ENCODE measurements at places on chromosomes 7 and 10.

DNA sequence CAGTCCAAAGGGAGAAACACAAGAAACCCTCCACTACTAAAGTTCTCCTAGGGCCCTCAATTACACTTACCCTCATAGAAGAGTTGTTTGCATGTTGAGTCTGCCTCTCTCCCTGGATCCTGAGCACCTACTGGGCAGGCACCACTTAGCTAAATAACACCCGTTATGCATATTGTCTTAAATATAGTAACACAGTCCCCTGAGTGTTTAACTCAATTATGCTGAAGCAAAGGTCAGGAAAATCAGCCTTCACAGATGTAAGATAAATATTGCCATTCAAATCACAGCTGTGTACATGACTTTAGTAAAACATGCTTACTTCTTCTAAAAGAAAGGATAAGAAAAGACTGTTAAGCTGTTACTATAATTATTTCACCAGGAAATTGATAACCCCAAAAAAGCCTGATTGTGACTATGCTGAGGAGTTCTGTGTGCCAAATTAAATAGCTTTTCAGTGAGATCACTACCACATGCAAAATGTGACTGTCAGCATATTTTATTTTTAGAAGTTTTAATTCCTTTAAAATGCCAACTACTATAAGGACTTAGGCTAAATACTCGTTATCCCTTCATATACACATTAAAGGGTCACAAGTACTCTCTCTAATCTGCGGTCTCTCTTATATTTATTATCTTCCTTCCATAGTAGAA is 733.9 kb upstream of the PHF14 start:
- DNase-seq, result no peak

GRCh38 chr7:48875045-48875916 is 49.1 kb upstream of the CDC14C start:
- no peak for DNase-seq

DNA sequence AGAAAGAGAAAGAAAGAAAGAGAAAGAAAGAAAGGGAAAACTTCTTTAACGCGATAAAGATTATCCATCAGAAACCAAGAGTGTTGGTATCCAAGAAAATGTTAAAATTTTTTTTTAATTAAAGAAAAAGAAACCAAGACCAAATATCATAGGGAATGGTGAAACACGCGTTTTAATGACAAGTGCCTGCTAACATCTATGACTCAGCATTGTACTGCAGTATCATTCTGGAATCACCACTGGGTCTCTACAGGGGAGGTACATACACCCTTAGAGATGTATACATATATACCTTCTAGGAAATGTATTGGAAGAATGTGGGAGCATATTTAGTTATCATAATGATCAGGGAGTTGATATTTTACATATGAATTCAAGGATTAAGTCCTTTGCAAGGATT is 32.1 kb upstream of the PIK3AP1 start:
- DNase-seq, result no peak

- no peak for DNase-seq
Observed at GRCh38 chr7:36626111-36626510, 98.2 kb downstream of the AOAH start.

GRCh38 chr7:1041551-1042491 is 2.5 kb upstream of the GPR146 start:
- no peak for DNase-seq

DNA sequence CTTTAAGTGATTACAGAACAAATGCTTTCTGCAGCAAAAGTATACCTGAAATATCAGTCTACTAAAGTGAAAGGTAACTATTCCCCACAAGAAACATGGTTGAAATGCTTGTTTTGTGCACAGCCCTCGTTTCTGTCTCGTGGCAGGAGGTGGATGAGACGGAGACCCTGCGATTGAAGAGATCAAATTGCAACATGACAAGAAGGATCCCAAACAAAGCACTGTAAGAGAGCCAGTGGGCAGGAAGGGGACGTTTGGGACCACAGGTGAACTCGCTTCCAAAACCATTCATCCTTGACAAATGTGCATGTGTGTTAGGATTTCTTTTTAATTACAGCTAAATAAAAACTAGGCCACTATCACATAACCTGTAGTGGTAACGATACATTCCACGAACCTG is 192.6 kb downstream of the CCSER2 start:
- DNase-seq, result no peak

GRCh38 chr10:12605580-12606405 is 256.4 kb downstream of the CAMK1D start:
- peak; percentile 20 for DNase-seq

GRCh38 chr10:47127188-47127785 is 172.7 kb upstream of the GDF10 start:
- no peak for DNase-seq

DNA sequence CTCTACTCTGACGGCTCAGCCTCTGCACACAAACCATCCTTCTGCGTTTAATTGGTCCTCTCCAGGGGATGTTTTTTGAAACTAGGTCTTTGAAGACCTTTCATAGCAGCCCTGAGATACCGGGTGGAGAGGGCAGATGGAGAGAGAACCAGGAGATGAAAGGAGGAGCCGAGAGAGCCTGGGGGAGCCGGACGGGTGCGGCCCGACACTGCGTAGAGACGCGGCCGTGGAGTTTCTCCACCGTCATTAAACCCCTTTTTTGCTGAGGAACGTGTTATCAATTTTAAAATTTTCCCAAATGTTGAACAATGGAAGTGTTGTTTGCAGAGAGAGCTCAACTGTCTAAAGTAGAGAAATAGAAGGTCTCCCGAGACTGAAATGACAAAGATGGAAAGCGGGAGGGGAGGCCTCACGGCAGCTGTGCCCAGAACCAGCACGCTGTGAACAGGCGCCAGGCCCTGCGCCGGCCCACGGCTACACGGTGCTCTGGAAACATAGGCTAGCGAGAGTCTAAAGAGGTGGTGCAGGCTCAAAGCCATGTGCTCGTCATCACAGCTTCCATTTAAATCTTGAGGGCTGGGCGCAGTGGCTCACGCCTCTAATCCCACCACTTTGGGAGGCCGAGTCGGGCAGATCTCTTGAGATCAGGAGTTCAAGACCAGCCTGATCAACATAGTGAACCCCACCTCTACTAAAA is 307.0 kb downstream of the PTPRN2 start:
- DNase-seq, result no peak

DNA sequence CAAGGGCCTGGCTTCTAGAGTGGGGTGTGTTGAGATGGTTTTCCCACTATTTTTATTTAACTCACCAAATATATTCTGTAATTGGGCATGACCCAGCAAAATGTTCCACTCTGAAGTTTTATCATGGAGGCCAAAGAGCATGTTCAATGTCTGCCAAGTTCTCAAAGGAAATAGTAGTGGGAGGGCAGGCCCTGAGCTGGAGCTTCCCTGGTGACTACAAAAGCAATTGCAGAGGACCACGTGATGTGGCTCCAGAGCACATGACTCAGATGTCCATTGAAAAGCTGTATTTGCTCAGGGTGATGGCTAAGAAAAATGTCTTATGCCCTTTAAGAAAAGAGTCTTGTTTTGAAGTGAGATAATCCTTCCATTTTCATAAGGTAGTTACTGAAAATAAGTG is 1024.8 kb downstream of the LRMDA start:
- no peak for DNase-seq

GRCh38 chr7:7761340-7761973 is 43.0 kb upstream of the RPA3 start:
- no peak for DNase-seq

- no peak for DNase-seq
Observed at GRCh38 chr7:11642276-11642675, 189.7 kb downstream of the THSD7A start.

- DNase-seq, result no peak
Observed at GRCh38 chr10:117609796-117610170, 67.2 kb downstream of the EMX2 start.

DNA sequence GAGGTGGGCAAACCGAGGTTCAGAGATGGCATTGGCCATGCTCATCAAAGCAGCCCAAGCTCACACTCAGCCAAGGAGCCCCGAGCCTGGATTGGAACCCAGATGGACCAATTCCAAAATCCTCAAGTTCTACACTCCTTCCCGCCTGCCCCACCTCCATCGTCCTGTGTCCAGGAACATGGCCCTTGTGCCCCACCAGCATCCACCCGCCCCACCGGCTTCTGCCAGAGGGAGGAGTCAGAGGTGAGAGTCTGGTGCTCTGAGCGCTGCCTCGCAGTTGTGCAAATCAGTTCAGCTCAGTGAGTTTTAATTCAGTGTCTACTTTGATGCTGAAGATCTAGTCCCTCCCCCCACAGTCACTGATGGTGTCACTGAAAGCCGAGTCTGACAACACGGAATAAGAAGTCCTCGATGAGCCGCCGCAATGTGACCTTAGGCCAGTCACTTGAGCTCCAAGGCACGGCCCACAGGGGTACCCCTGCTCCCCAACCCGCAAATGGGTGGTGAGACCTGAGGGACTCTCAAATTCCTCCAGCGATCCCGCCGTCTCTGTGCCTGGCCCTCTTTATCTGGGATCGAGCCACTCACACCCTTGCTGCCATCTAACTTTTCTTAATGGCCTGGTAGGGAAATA is 26.3 kb downstream of the PRKAG2 start:
- DNase-seq, result no peak

GRCh38 chr7:46755120-46756034 is 826.5 kb downstream of the TNS3 start:
- no peak for DNase-seq

- DNase-seq, result no peak
Observed at GRCh38 chr10:82981137-82981723, 1106.2 kb downstream of the NRG3 start.

DNA sequence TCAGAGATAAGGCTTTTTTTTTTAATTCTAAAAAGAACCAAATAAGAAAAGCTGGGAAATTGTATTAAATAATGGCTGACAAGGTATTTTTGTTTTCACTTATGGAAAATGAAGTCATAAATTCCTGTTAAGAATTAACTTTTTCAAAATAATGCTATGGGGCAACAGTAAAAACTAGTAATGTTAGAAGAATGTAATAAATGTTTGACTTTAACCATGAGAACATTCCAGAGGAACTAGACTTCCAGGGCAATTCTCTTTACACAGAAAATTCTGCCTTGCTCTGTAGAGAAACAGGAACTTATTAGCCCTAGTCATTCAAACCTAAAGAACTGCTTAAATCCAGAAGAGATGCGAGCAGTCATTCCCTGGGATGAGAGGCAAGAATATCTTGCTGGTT is 571.1 kb downstream of the IPMK start:
- DNase-seq, result no peak

DNA sequence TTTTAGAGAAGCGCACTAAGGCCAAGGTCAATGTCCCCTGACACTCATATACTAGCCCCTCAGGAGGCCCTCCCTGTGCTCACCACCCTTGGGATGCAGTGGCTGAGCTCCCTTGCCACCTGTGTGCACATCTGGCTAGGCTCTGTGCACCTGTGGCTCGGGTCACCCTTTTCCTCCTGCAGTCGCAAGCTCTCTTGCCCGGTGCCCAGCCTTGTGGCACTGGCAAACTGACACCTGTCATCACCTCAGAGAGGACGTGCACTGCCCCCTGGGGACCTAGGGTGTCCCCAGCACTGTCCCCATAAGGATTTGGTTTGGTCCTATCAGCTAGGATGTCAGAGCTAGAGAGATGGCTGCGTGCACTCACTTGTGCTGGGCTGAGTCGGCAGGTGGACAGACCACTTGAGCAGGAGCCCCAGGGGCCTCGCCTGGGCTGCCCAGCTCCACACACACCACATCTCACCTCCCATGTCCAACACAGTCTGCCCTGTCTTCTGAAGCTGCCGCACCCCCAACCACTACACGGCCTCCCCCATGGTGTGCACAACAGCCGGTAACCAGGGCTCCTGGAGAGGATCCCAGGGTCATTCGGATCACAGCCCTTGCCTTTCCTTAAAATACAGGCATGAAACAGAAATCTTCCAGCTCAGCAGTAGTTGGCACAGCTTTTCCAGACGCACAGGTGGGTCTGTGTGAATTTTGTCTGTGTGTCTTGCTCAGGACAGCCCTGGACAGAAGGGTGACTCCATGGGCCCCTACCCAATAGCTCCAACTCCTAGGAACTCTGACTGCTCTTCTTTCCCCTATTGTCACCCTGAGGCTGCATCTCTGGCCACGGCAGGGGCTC is 111.0 kb downstream of the GRID1 start:
- no peak for DNase-seq

DNA sequence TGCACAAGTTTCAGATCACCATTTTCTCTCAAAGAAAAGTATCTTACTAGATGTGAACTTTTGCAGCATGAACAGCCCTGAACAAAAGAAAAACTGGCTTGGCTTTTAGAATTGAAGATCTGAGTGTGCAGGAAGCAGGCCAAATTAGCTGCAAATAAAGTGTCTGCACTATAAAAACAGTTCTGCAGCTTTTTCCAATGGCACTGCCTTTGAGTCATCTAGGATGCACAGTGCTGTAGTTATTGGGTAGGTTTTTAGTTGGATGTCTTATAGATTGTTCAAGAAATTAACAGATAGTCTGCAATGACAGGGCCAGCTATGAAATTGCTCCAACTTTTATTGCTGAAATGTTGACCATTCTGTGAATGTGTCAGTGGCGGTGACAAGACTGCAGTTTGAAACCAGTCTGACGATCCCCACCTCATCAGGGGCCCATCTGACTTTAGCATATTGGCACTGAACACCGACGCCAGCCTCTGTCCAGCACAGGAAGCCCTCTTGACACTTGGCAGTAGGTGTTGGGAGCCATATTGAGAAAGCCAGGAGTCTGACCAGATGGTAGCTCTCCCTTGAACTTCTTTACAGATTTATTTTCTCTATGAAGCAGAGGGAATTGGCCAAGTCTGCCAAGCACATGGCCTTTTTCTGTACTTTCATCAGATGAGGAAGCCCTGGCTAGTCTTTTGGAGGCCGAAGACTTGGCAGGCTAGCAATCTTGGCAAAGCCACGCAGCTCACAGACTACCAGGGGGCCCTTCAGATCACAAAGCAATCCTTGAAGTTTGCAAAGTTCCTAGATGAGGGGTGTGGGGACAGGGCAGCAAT is 490.6 kb downstream of the NEBL start:
- DNase-seq, result no peak

GRCh38 chr10:13183625-13184024 is 22.3 kb downstream of the MCM10 start:
- DNase-seq, result no peak

- DNase-seq, result peak; percentile 66
Observed at GRCh38 chr7:131107337-131108211, 220.1 kb upstream of the MKLN1 start.

GRCh38 chr10:123795846-123796590 is 95.6 kb downstream of the CPXM2 start:
- no peak for DNase-seq

Measured in T follicular helper cell (primary cell).